Muscle of arm (tissue), 14 donors: ENCODE measurements at places on chromosomes 1 and 21.

DNA sequence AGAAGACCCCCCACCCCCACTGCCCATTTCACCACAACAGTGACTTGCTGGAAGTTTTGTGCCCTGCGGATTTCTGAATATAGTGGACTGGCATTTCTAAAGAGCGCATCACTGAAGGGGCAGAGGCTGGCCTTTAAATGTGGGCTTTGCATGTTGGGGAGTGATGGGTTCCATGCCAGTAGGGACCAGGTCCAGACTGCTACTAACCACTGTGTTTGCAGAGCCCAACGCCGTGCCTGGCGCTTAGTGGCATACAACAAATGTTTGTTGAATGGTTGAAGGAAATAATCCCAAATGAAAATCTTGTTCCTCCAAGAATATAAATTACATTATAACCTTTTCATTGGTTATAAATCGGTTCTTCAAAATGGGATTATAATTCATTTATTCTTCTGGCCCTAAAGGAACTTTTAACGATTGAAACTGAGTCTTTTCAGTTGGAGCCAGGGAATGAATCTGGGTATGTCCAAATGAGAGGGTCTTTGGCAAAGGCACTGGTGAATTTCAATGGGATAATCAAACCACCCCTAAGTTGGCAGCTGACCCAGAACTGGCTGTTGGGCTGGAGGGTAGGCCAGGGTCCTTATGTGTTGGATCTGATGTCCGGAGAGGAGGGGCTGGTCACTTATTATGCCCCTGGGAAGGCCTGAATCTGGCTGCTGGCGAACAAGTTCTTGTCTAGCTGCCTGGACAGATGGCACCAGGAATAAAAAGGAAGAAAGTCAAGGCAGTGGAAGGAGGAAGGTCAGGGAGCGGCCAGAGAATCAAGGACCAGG lies 13.8 kb upstream of the SDHB start:
- DNase-seq, result no peak

DNA sequence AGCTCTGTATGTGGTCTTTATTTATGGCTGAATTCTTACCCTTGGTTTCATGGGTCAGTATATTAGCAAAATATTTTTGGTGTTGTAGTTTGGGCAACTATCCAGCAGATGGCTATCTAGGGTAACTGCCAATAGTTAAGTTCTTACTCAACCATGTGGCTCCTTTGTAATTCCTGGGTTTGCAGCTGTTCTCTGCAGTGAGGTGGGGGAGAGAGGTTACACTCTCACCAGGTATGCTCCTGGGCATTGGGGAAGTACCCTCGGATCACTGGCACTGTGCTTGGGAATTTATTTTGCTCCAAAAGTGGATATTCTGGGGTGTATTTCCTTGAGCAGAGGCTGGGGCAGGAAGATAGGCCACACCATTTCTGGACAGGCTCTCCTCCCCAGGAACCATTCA lies 436.7 kb upstream of the TMPRSS15 start:
- no peak for DNase-seq

GRCh38 chr1:192807211-192808162 lies 1.4 kb upstream of the RGS2 start:
- peak; percentile 14 for DNase-seq

DNA sequence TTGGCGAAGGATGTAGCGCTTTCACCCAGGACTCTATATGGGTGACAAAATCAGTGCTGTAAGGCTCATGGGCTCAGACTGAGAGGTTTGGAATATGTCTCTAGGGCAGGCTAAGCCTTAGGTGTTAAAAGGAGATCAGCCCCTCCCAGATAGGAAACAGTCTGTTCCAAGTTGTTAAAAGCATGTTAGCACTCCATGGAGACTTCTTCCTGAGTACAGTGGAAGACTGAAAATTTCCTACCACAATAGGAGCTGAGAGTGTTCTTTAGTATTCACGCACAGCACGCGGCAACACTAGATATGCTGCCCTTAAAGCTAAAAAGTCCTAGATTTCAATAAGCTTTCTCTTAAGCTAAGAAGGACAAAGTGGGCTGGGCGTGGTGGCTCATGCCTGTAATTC lies 122.1 kb downstream of the TRABD2B start:
- no peak for DNase-seq

DNA sequence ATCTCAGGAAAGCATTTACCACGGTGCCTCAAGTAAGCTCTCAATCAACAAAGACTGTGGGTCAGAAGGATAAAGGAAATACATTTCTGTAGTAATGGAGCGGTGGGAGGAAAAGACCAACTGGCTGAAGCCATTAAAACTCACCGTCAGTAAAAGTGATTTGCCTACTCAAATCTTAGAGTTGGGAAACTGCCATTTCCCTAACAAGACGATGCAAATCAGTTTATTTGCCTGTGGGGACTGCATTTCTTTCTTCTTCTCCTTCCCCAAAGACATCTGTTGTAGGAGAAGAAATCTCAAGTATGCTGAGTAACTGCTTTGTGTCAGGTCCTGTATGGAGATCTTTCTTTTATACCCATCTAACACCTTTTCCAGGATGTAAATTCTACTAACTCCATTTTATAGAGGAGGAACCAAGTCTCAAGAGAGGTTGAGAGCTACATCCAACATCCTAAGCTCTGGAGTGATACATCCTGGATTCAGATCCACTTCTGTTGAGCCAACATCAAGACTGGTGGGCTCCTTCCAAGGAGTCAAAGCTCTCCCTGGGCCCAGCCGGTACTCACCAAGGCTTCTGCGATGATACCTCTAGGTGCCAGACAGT lies 219.3 kb upstream of the FGGY start:
- no peak for DNase-seq

DNA sequence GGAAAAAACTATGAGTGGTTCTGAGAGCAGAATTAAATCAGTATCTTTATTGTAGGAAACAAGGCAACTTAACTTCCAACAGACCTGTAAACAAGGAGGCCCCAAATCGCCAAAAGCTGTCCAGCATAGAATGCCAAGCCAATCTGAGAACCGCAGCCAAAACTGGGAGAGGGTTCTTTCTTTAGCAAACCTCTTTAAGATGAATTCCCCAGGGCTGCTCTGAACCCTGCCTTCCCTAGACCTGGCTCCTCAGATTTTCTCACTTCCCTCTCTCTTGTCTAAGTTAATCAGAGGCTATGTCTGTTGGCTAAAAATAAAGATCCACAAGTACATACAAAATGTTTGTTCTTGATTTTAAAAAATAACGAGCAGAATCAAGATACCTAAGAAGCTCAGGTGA lies 141.4 kb downstream of the SMYD3 start:
- no peak for DNase-seq

DNA sequence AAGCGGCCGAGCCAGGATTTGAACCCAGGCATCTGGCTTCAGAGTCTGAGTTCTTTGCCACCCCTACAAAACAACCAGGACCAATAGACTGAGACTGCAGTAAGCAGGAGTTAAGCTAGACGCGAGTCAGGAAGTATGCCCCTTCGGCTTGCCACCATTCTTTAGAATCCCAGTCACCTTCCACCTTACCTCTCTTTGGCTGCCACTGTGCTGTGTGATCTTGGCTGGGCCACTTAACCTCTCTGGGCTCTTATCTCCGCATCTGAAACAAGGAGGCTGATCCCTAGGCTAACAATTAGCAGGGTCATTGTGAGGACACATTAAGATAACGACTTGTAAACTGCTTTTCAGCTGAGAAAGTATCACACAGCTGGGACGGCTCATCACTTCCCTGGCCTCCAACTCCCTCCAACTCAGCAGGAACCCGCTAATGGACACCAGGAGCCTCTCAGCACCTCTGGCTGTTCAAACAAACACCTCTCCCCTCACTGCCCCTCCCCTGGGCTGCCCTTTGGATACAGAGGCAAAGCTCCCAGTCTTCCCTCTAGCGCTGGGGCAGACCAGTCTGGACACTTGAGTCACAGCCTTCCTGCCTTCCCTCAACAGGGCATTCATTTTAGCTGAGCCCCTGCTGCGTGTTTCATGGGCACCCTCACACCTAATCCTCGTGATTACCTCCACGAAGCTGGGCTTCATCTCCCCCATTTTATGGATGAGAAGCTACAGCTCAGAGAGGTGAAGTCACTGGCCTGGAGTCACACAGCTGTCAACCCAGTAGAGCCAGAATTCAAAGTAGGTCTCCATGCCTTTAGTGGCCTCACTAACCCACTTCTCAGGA lies 83.2 kb downstream of the CAMK2N1 start:
- DNase-seq, result no peak

DNA sequence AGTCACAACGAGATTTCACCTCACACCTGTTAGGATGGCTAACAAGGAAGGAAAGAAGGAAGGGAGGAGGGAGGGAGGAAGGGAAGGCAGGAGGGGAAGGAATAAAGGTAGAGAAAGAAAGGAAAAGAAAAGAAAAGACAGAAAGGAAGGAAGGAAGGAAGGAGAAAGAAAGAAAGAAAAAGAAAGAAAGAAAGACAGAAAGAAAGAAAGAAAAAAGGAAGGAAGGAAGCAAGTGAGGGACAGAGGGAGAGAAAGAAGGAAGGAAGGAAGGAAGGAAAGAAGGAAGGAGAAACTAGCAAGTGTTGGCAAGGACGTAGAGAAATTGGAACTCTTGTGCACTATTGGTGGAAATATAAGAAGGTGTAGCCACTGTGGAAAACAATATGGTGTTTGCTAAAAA lies 52.2 kb downstream of the CCDC185 start:
- no peak for DNase-seq

- DNase-seq, result no peak
Observed at GRCh38 chr21:34132926-34133325, 59.5 kb downstream of the MRPS6 start.

- DNase-seq, result no peak
Observed at GRCh38 chr1:108565081-108565480, 5.2 kb downstream of the EEIG2 start.

GRCh38 chr1:1187938-1188337 lies 14.3 kb downstream of the TTLL10 start:
- no peak for DNase-seq

- DNase-seq, result no peak
Observed at GRCh38 chr1:84289169-84289785, 12.2 kb upstream of the SAMD13 start.

GRCh38 chr1:183073320-183073719 lies 50.1 kb downstream of the LAMC1 start:
- no peak for DNase-seq

DNA sequence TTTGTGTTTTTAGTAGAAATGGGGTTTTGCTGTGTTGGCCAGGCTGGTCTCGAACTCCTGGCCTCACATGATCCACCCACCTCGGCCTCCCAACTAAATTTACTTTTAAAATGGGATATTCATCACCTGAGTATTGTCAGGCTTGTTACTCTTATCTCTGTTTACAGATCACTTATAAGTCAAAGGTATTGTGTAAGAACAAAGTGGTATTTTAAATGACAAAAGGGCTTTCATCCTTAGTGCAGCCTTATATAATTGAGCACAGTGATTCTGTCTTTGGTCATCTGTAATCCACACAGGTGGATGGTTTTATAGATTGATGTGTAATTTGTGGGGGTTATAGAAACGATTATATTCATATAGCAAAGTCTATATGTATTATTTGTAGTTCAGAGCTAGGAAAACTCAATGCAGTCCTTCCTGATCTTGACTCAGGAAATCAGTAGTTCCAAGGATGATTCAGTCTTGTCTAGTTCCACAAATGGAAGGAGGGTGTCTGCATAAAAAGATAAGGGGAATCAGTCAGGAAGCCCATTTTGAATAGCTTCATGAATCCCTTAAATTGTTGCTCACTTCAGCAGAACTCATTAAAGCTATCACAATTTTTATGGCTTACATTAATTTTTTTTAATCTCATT lies 34.6 kb downstream of the STXBP3 start:
- no peak for DNase-seq

- DNase-seq, result no peak
Observed at GRCh38 chr1:227317011-227317451, 1.3 kb downstream of the CDC42BPA start.
